Dermis blood vessel endothelial cell (primary cell): ENCODE measurements at places on chromosomes 16 and 17. TPM values are rescaled to one million over a fixed set of nuclear protein-coding genes. Genes with fewer than 3 reads are reported as not detected.

Gene SLC52A1
- total RNA-seq = 0.17 and 0.47 TPM in 2 replicates

Gene EPN3
- total RNA-seq = under 0.01 TPM in 1 of 2 replicates, not detected in the other

Gene MMP25
- 0.09 TPM in 1 of 2 replicates, not detected in the other for total RNA-seq

Gene SOCS1
- total RNA-seq = 0.23 and 0.68 TPM in 2 replicates

Gene GJD3
- total RNA-seq = 3.7 and 4.3 TPM in 2 replicates

Gene SPEM2
- not detected in 2 replicates for total RNA-seq

Gene KRTAP4-1
- not detected in 2 replicates for total RNA-seq
